GM23338 (cell line): ENCODE measurements at places on chromosomes 6 and 20. TPM values are rescaled to one million over a fixed set of nuclear protein-coding genes. Genes with fewer than 3 reads are reported as not detected.
A peak's percentile ranks its signal among the peaks of the same experiment; 100 is the strongest.

DNA sequence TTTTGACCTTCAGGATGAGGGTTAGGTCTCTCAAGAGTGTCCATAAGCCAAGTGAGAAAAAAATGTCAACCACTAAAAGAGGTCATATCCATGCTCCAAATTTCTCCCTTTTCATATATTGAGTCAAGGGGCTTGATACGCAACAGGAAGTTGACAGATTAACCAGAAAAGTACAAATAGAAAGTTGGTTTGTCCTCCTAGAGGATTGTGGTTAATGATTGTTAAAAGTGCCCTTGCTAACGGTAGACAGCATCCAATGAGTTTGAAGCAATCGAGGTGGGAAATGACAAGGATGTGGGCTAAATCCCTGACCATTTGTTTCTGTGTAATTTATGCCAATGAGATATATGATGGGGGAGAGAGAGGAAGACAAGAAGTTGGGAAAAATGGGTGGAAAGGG is 18.1 kb upstream of the HBS1L start:
- no peak for DNase-seq

- no peak for DNase-seq
Measured at GRCh38 chr6:34366639-34366921, 25.9 kb downstream of the NUDT3 start.

DNA sequence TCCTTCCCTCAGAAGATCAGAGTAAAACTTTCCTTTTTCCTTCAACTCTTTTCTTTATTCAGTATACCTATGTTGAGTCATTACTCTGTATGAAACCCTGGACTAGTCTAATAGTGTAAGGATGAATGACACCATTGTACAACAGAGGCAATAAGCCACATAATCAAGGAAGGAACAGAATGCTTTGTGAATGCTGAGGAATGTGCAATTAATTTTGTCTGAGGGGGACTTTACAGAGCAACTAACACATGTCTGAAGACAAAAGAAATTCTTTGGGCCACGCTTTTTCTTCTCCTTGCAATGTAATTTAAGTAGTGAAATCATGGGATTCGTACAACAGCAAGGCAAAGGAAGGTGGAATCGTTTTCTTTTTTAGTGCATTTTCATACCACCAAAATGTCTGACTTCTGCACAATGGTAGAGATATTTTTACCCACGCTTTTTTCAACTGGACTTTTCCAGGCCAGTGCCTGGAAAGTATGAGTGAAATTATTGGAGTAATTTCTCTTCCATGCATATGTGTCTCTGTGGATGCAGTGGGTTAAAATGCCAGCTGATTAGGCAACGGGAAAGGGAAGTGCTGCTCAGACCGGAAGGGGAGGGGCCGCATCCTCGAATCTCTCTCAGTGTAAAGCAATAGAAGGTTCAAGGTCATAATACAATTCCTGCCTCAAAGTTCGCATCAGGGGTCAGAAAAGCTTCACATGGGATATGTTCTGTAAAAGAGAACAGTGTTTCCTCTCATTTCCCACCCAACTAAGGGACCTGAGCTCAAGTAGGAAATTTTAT is 89.9 kb upstream of the MTHFD1L start:
- DNase-seq = no peak

- peak; percentile 26 for DNase-seq
Measured at GRCh38 chr6:150492507-150492906, 107.2 kb upstream of the PLEKHG1 start.

DNA sequence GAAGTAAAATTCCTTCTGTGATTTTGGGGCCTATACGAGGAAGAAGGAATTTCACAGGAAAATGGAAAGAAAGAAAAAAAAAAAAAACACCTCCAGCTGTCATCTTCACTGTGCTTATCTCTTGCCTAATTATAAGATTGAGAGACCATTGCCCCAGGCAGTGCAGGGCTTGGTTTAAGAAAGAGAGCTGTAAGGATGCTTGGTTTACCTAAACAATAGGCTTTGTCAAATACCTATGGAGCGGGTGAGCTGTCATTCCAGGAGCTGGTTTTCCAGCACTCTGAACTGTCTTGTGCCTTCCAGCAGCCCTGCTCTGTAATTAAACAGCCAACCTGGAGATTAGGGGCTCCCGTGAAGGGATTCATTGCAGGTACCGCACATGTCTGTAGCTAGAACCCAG is 137.8 kb downstream of the EDN3 start:
- DNase-seq = no peak

GRCh38 chr6:141658696-141659095 is 474.0 kb upstream of the GJE1 start:
- DNase-seq = no peak

DNA sequence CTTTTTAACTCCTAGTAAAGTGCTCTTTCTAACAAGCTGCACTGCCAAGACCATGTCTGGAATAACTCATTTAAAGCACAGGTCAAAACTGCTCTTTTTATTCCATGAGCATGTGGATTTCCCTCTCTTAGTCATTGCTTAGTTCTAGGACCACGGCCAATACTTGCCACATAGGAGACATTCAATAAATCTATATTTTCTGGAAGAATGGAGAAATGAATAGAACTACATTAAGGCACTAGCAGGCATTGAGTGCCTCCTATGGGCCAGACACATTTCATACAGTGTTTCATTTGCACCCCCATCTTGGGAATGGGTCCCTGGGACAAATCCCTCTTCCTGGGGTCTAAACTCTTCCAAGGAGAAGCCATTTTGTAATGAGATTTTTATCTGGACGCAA is 552.8 kb upstream of the CITED2 start:
- peak; percentile 14 for DNase-seq

ARHGAP18 gene
- 4.0 and 5.0 TPM in 2 replicates for total RNA-seq

PHF1 gene
- 33.2 and 46.7 TPM in 2 replicates for total RNA-seq

TMEM74B gene
- 3.6 and 4.8 TPM in 2 replicates for total RNA-seq

GRCh38 chr6:62285612-62286469 is at the start of gene KHDRBS2:
KHDRBS2 (minus strand) TSS chr6:62286225.
- DNase-seq = peak; percentile 88

PPP1R18 gene
- total RNA-seq = 18.2 and 19.2 TPM in 2 replicates

RNF217 gene
- 4.0 and 6.2 TPM in 2 replicates for total RNA-seq

SYNCRIP gene
- total RNA-seq = 163 and 169 TPM in 2 replicates

- DNase-seq = peak; percentile 21
Measured at GRCh38 chr20:38302786-38303185, 1.2 kb upstream of the BPI start.

DNA sequence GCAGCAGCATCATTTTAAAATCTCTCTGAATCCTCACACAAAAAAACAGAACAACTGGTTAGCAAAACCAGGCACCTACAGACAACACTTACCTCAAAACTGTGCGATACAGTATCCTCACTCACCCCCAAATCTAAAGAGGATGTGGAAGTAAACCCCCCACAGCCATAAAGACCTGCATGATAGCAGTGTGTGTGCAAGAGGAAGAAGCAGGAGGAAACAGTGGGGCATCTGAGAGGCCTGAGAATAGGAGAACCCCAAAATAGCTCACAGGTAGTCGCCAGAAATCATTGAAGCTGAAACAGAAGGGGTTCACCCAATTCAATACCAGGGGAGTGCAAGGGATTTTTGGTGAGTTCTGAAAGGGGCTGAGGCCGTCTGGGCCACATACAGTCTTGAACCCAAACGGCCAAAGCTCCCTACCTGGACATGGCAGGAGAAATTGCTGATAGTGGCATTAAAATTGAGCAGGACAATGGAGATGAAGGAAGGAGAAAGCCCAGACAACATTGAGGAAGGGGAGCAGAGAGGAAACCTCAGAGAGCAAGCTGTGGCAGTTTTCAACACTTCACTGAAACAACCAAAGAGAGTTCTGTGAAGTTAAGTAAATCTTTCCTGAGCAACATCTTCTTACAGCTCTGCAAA is 129.7 kb downstream of the FIG4 start:
- no peak for DNase-seq

- peak; percentile 92 for DNase-seq
Measured at GRCh38 chr6:1606780-1607515, 2.8 kb upstream of the FOXC1 start.

PPP1R3G gene
- total RNA-seq = 0.24 and 0.31 TPM in 2 replicates

DNA sequence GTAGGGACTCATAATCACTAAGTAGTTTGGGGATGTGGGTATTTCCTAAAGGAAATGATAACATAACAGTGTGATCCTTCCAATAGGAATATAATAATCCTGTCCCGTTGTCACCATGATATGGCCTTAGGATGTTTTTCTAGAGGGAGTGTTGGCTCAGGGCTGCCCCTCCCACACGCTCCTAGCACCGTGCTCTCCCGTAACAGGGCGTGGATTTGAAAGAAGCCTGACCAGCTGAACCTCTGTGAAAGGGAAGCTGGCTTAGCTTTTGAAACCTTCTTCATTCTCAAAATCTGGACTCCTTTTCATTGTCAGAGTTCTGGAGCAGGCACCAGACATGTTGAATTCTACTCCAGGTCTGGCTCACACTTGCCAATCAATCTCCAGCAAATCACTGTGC is 103.4 kb upstream of the SASH1 start:
- DNase-seq = no peak

BTN1A1 gene
- 0.38 and 0.50 TPM in 2 replicates for total RNA-seq

- DNase-seq = peak; percentile 60
Measured at GRCh38 chr6:98839781-98840361, 5.5 kb downstream of the POU3F2 start.

- DNase-seq = peak; percentile 45
Measured at GRCh38 chr20:3461211-3461771, 9.5 kb upstream of the ATRN start.

GRCh38 chr20:32115211-32115767 is 5.8 kb downstream of the TM9SF4 start:
- no peak for DNase-seq
